Activated CD4-positive, alpha-beta T cell treated with anti-CD3 and anti-CD28 coated beads, Interleukin-2, amount 50 U/mL, for 4 hours (primary cell): ENCODE measurements at places on chromosomes 4 and X.

DNA sequence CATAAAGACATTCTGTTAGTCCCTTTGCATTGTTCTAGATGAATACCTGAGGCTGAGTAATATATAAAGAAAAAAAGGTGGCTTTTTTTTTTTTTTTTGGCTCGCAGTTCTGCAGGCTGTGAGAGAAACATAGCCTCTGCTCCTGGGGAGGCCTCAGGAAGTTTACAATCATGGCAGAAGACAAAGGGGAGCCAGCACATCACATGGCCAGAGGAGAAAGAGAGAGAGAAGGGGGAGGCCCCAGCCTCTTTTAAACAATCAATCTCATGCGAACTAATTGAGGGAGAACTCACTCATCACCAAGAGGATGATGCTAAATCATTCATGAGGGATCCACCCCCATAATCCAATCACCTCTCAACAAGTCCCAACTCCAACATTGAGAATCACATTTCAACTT lies 364.0 kb upstream of the EPHA5 start:
- no peak for DNase-seq

GRCh38 chrX:1355131-1356046 lies 18.8 kb downstream of the IL3RA start:
- no peak for DNase-seq

DNA sequence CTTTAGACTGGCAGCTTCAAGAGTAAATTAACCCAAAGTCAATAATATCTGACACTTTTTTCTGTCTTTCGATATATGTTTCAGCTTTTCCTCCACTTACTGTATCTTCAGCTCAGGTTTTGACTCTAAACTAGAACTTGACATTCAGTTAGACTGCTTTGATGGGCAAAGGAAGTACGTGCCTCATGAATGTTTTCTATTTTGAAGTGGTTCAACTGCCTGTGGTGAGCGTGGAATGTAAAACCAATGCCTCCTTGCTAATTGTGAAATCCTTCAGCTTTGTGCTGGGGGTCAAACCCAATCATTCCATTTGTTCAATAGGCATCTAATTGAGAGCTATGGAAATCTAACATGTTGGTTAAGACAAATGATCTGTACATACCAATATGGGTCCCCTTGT lies 857.0 kb upstream of the HTR2C start:
- DNase-seq: no peak

DNA sequence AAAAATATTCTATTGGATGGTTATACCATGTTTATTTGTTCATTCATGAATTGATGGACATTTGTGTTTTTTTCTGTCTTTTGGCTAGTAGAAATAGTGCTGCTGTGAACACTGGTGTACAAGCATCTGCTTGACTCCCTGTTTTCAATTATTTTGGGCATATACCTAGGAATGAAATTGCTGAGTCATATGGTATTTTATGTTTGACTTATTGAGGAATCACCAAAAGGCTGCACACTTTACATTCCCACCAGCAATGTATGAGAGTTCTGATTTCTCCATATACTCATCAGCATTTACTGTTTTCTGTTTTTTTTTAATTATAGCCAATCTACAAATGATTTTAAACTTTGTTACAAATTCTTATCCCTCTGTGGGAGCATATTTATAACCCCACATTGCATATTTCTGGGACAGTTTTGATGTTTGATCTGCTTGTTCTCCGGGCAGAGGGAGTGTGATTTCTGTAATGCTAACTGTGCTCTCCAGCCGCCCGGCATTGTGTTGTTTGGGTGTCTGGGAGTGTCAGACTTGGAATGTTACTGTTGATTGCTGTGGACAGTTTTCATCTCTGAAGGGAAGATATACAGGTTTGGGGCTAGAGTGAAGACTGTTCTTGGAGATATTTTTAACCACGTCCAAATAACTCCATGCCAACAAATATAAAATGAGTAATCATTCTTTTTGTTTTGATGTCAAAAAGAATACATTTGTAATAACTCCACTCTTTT lies 60.5 kb upstream of the PGRMC2 start:
- no peak for DNase-seq

DNA sequence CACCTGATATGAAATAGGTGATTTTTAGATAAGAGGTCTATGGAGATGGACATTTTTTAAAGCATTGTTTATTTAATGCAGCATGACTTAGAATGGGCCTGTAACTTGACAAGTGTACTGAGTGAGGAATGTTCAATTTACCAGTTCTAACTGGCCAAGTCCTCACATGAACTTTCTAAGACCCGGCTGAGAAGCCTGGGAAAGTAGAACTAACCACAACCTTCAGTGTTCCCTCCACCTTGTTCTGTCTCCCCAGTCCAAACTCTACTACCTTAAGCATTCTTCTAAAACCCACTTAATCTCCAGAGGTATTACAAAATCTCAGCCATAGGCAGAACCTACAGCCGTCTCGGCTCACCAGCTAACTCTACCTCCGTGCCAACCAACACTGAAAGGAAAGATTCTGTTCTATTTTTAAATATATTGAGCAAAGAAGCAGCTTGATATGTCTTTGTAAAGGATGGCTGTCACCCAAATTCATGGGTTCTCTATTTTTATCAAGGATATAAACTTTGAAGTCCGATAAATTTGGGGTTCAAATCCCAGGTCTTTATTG lies 6.8 kb downstream of the PPARGC1A start:
- DNase-seq: no peak

GRCh38 chrX:55758033-55758432 lies 40.5 kb downstream of the RRAGB start:
- DNase-seq: no peak

- no peak for DNase-seq
Measured at GRCh38 chr4:22850055-22850454, 157.3 kb downstream of the GBA3 start.
